Inflammatory macrophage (primary cell): ENCODE measurements at places on chromosomes 1 and 21.
A peak's percentile ranks its signal among the peaks of the same experiment; 100 is the strongest.

DNA sequence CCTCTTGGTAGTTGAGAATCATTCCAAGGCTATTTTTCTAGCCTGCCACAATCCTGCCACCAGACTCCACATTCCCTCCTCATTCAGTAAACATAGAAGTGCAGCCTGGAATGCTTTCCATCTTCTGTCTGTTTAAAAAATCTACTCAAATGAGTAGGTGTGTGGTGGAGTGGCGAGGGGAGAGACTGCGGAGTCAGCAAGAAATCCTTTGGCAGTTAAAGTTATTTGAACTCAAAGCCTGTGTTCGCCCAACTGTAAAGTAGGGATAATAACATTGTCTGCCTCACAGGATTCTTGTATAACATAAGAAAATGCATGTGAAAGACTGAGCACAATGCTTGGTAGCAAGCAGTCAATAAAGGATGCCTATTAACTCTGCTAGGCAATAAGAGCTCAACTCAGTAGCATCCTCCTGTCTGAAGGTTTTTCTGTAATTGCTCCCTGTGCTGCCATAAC is 22.2 kb upstream of the DPT start:
- DNase-seq = no peak

GRCh38 chr1:230827081-230827681 is 41.1 kb downstream of the C1orf198 start:
- no peak for DNase-seq

DNA sequence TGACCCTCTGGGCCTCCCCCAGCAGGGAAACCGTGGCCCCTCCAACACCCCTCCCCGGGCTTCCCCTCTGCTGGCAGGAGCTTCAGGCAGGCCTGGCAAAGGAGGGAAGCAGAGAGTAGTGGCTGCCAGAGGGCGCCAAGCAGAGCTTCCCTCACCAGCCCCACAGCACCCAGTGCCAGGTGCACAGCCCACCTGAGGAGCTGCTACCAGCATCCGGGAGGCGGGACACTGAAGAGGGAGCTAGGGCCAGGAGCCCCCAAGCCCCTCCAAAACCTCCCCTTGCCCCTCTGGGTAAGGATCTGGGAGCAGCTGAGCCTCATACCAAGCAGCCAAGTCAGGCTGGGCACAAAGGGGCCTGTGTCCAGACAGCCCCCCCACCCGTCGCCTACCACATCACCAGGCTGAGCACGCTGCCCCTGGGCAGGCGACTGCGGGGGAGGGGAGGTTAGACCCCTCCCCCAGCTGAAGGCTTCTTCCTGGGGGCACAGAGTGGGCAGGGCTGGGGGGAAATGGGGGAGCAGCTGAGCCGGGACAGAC is 19.6 kb downstream of the CCDC24 start:
- no peak for DNase-seq

DNA sequence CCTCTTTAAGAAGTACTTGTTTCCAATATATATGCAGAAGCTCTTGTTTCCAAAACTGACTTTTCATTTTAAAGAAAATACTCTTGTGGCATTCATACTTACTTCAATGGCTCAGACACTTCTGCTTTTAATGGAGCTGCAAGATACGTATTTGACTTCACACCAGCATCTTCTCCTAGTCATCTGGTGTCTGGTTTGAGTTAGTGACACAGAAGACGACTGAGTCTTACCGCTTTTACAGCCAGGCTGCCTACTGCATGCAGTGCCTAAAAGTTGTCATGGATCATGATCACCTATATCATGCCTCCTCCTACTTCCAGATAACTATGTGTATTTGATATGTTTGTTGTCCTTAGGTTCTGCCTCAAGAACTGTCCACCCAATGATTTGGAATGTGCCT is 185.9 kb downstream of the TPR start:
- DNase-seq = no peak

DNA sequence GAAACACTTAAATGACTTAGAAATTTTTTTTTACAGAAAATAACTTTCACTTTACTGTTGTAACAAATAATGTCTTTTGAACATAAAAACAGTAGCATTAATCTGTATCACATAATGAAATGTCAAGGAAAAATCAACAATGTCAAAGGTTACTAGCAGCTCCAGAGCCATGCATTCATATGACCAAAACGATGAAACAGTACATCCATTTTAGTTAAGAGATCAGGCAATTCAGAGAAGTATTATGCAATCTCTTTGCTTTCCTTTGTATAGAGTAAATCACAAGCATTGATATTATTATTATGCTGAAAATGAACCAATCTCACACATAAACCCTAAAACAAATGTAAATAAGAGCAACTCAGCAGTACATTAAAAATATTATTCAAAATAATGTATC is 748.9 kb downstream of the PLA2G4A start:
- no peak for DNase-seq

DNA sequence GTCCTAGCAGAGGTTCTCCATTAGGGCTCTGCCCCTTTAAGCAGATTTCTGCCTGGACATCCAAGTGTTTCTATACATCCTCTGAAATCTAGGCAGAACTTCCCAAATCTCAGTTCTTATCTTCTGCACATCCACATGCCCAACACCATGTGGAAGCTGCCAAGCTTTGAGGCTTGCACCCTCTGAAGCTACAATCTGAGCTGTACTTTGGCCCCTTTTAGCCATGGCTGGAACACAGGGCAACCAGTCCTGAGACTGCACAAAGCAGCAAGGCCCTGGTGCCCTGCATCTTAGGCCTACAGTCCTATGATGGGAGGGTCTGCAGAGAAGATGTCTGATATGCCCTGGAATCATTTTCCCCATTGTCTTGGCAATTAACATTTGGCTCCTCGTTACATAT is 8.0 kb downstream of the HAO2 start:
- no peak for DNase-seq

DNA sequence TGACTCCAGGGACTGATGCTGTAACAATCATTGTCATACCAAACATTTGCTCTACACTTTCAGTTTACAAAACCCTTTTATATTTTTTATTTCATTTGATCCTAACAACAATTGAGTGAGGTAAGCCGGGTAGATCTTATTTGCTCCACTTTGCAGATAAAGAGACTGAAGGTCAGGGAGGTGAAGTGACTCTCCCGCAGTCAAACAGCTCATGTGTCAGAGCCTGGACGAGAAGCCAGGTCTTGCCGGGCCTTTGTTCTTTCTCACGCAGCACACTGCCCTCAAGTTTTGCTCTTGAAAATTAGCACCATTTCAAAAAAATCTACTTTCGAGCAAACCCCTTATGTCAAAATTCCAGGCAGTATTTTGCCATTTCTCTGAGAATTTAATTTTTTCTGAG is 65.2 kb downstream of the CD247 start:
- no peak for DNase-seq

GRCh38 chr1:206895325-206895724 is 1.9 kb upstream of the IL24 start:
- DNase-seq = no peak

GRCh38 chr1:95731466-95731865 is 497.5 kb downstream of the RWDD3 start:
- DNase-seq = no peak

- DNase-seq = no peak
Measured at GRCh38 chr1:224223819-224224714, 41.0 kb downstream of the DEGS1 start.

DNA sequence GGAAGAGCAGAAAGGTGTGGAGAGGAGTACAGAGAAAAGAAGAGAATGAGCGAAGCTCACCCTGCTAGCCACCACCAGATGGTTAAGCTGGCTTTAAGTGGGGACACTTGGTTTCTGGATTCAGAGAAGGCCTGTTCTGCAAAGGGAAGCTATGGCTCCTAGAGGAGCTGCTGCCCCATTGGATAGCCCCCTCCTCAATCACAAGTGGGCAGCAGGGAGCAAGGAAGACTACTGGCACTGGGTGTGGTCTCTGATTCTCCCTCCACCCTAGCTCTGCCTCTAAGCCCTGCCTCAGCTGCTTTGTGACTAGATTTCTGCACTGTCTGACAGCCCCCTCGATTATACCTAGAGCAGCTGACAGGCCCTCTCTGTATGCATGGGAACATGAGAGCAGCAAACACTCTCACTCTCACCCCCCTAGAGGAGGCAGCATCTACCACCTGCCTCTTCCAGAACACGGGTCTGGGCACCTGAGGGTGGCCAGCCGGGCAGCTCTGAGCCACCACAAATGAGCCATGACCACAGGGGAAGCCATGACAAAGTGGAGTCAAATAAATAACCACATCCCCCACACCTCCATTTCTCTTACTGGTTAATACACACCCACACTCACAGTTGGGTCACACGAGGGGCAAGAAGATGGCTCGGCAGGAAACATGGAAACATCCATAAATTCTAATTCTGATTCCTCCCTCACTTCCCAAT is 13.6 kb downstream of the PLEKHA6 start:
- no peak for DNase-seq

- DNase-seq = peak; percentile 30
Measured at GRCh38 chr1:211653293-211653692, 22.1 kb downstream of the NEK2 start.

DNA sequence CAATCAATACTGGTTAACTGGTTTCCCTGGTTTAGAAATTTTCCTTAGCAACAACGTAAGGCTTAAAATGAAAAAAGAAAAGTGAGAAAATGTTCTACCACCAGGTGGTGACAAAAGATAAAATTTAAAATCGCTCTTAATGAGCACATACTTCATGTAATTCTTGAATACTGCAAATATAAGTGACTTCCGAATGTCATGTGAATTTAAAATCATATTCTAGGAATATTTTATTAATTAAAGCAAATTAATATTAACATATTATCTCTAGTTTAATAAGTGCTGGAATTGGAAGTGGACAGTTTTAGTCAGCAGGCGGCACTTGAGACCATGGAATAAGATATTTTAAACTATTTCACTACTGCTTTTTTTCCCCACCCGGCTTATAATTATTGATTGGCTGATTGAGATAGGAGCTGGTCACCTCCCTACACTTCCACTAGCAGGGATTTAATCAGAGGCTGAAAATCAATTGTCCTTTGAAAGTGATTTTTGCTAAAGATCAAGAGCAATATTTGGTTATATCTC is 5.0 kb upstream of the ADAMTS1 start:
- peak; percentile 19 for DNase-seq

- no peak for DNase-seq
Measured at GRCh38 chr1:200495901-200496300, 86.1 kb upstream of the ZNF281 start.

- peak; percentile 62 for DNase-seq
Measured at GRCh38 chr21:36125512-36126207, 9.2 kb upstream of the CBR3 start.

DNA sequence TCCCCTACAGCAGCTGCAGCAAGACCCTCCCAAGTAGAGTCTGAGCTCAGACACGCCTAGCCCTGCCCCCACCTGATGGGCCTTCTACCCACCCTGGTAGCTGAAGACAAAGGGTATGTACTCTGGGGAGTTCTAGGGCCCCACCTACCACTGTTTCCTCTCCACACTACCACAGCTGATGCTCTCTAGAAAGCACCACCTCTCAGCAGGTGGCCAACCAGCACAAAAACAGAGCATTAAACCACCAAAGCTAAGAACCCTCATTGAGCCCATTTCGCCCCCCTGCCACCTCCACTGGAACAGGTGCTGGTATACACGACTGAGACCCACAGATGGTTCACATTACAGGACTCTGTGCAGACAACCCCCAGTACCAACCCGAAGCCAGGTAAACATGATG is 258.9 kb downstream of the SETD4 start:
- no peak for DNase-seq

DNA sequence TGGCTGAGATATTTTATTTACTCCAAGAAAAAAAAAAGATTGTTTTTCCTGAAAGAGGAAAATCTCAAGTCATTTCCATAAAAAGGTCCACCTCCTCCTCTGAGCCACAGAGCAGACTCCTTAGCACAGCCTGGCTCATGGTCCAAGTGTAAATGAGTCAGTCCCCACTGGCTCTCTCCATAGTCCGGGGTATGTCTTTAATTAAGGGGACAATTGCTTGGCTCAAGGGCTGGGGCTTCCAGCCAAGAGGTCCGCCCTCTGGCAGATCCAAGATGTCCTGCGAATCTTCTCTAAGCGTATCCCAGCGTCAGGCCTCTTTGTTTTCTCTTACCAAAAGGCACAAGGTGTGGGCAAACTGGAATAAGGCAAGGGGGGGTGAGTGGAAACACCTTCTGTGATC is 33.3 kb downstream of the FOXD2 start:
- no peak for DNase-seq

GRCh38 chr1:108617008-108617723 is 43.7 kb downstream of the HENMT1 start:
- DNase-seq = no peak

- no peak for DNase-seq
Measured at GRCh38 chr1:27364696-27365371, 1.9 kb downstream of the MAP3K6 start.
